BJ (cell line): ENCODE measurements at places on chromosomes 1 and 21. TPM values are rescaled to one million over a fixed set of nuclear protein-coding genes. Genes with fewer than 3 reads are reported as not detected.

- DNase-seq: no peak
Measured at GRCh38 chr1:11571906-11572616, 82.2 kb downstream of the FBXO2 start.

DNA sequence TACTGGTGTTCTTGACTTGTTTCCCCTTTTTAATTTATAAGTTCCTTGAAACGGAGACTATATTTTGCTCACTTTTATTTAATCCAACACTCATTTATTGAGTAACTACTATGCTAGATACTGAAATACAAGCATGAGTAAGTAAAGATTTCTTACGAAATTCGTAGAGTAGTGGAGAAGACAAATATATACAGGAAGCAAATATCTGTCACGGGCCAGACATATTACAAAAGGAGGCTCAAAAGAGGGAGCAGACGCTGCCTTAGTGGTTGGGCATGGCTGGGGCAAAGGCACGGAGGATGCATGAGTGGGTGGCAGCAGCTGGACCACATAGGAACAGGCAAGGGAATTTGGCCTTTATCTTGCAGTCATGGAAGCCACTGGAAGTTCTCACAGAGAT lies 6.8 kb downstream of the NCF2 start:
- DNase-seq: no peak

HES4 gene
- polyA plus RNA-seq: 5.6 and 10.8 TPM in 2 replicates

KRTAP21-3 gene
- polyA plus RNA-seq: not detected in 2 replicates

DNA sequence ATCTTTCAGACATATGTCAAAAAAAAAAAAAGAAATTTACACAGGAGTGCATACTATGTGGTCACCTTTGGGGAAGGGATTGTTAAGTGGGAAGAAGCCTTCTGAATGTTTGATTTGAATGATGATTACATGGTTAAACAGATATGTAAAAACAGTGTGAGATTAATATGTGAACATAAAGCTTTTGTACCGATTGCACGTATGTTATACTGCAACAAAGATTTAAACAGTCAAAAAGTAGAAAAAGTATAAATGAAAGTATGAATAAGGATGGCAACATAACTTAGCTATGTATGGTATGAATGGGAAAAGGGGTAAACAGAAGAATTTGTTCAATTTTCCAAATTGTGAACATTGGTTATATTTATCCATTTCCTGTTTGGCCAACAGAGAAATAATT lies 10.0 kb upstream of the PLPP3 start:
- DNase-seq: no peak
